Peyer's patch (tissue), 4 donors: ENCODE measurements at places on chromosomes 2 and 18. TPM values are rescaled to one million over a fixed set of nuclear protein-coding genes. Genes with fewer than 3 reads are reported as not detected.

Gene CXCR1
- not detected for total RNA-seq

- DNase-seq, result no peak
Observed at GRCh38 chr18:33814546-33814945, 236.5 kb downstream of the ASXL3 start.

DNA sequence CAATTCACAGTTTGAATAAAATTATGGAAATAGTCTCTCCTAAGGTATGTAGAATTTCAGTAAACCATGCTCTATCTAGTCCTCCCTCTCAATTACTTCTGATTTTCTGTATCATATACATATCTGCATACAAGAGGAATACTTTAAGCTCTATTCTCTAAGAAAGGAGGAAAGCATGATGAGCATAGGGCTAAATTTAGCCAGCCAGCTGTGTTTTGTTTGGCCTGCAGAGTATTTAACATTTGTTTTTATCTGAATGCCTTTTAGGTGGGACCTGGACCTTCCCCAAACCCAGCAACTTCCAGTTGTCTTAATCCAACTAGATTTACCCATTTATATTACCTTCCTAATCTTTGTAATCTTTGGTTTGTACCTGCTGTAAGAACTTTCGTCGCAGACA lies 42.2 kb upstream of the FAM117B start:
- DNase-seq, result no peak

- DNase-seq, result no peak
Observed at GRCh38 chr2:28457237-28457636, 38.6 kb upstream of the PLB1 start.

Gene CCDC74B
- total RNA-seq, result not detected

DNA sequence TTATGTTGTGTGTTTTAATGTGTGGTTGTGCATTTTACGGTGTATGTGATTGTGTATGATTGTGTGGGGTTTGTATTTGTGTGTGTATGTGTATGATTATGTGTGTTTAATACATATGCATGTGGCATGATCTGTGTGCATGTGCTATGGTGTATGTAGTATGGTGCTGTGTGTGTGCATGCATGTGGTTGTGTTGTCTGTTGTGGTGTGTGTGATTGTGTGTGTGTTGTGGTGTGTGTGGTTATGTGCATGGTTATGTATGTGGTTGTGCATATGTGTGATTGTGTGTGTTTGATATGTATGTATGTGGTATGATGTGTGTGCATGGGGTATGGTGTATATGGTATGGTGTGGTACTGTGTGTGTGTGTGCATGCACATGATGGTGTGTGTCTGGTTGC lies 148.1 kb upstream of the AGAP1 start:
- no peak for DNase-seq
